ENCODE measurements at places on chromosomes 16 and 17.

DNA sequence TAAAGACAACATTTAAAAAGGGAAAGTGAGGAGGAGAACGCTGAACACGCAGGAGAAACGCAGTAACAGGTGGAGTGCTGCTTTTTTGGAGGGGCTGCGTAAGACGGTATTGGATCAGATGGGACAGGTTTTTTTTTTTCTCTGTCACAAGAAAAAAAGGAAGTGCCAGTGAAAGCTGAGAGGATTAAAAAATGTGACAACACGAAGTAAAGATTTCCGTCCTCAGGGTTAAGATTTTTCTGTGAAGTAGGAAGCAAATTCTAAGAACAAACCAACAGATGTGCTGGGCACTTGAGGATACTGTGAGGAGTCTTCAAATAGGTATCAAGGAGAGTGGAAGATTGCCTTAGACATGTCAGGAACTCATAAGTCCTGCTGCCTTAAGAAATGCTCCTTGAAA is 5.8 kb upstream of the ABCA9 start:
- no peak for DNase-seq

GRCh38 chr16:13109171-13109570 is 207.8 kb downstream of the SHISA9 start:
- DNase-seq: no peak

DNA sequence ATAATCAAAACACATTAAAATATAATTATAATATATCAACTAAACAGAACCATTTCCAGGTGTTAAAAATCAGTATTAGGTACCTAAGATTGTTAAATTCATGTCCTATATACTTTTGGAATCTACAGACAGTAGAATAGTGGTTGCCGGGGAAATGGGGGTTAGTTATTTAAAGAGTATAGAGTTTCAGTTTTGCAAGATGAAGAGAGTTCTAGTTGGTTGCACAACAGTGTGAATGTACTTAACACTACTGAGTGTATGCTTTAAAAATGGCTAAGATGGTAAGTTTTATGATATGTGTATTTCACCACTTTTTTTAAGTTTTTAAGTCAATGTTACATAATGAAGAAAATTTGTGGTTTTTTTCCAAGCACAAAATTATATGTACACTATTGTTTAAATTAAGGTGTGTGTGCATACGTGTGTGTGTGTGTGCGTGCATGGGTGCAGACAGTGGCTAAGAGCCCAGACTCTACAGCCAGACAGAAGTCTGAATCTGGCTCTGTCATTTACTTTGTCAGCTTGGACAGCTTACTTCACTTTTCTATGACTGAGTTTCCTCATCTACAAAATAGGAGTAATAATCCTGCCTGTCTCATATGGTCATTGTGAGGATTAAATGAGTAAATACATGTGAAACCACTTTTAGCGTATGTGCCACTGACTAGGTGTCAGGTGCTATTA is 25.3 kb upstream of the PHAF1 start:
- DNase-seq: peak; percentile 23

GRCh38 chr17:82592289-82592766 is 55.9 kb downstream of the WDR45B start:
- DNase-seq: no peak

- DNase-seq: no peak
Observed at GRCh38 chr16:55853114-55853513, 20.2 kb upstream of the CES1 start.

DNA sequence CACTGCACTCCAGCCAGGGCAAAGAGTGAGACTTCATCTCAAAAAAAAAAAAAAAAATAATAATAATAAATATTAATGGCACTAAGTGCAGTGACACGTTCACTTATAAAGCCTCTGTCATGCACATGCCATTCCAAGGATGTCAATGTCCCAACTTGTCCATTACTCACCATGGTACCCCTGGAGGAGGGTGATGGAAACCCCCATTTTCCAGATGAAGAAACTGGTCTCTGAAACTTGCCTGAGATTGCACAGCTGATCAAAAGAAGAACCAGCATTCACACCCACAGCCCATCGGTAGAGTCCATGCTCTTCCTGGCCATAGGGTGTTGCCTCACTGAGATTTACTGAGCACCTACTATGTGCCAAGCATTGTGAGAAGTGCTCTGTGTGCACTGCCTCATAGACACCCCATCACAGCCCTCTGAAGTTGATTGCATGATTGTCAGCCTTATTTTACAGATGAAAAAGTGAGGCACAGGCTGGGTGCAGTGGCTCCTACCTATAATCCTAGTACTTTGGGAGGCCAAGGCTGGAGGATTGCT is 123.7 kb downstream of the ABCC1 start:
- DNase-seq: no peak

- DNase-seq: peak; percentile 9
Observed at GRCh38 chr16:29743827-29744531, 1.8 kb downstream of the C16orf54 start.
